ENCODE measurements at places on chromosomes 16 and 17.
A peak's percentile ranks its signal among the peaks of the same experiment; 100 is the strongest.

GRCh38 chr17:27550291-27550930 lies 80.6 kb upstream of the LGALS9 start:
- no peak for DNase-seq

- DNase-seq, result no peak
Observed at GRCh38 chr17:79981090-79981489, 54.6 kb downstream of the TBC1D16 start.

DNA sequence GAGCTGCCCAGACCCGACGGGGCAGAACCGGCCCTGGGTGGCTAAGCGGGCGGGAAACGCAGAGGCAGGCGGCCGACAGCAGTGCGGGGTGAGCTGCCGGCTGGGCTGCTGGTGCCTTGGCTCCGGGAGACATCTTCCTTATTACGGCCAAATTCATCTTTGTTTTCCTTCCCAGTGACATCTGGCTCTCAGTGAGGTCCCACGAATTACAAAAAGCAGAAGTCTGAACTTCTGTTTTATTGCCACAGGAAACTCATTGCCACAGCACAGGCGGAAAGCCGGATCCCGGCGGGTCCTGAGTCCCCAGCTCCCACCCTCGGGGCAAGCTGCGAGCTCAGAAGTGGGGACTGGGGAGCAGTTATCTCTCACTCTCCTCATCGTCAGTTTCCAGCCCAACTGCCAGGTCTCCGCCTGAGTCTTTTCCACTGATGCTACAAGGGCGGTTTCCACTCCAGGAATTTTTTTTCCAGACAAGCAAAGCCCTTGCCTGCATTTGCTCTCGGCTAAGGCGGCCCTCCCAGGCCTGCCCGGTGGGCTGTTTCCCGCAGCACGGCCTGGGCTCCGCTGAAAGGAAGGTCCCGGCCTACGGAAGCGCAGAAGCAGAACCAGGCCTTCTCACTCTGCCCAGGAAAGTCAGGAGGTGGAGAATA lies 40.3 kb downstream of the CBFA2T3 start:
- DNase-seq, result peak; percentile 40

- no peak for DNase-seq
Observed at GRCh38 chr16:24507959-24508480, 31.3 kb upstream of the RBBP6 start.

- DNase-seq, result no peak
Observed at GRCh38 chr16:3461151-3461550, 17.7 kb downstream of the NAA60 start.

- no peak for DNase-seq
Observed at GRCh38 chr16:11159282-11159681, 96.7 kb downstream of the SOCS1 start.

DNA sequence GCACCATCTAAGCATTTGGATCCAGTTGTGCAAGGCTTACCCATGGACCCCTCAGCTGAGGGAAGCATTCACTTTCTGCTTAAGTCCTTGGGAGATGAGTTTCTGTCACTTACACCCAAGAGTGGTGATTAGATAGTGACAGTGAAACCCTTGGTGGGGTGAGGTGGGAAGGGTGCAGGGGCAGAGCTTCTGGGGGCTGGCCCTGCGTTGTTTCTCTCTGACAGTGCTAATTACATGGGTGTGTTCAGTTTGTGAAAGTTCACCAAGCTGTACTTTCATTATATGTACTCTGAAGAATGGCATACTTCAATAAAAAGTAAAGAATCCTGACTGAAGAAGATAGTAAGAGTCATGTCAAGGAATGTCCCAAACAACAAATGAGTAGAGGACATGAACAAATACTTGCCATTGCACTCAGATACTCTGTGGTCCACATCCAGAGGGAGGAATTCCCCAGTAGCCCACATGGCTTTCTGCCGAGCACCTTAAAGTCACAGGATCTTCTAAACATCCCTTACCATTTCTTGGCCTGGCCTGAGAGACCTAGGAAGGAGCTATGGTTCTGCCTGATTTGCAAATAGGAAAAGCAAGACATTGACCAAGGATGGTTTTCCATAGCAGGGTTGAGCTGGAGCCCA lies 8.4 kb downstream of the CHST6 start:
- DNase-seq, result no peak

- no peak for DNase-seq
Observed at GRCh38 chr17:10029129-10029528, 124.1 kb upstream of the RCVRN start.

- DNase-seq, result peak; percentile 43
Observed at GRCh38 chr17:76968707-76969597, 100.7 kb downstream of the MGAT5B start.

DNA sequence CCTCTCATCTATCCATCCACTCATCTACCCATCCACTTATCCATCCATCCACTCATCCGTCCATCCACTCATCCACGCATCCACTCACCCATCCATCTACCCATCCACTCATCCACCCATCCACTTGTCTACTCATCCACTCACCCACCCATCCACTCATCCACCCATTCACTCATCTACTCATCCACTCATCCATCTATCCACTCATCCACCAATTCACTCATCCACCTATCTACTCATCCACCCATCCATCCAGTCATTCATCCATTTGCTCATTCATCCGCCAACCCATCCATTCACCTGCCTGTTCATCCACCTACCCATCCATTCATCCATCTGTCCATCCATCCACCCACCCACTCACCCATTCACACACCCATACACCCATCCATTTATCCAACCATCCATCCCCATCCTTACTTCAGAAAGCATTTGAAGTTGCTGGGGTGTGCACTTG lies 329.6 kb downstream of the SEC14L1 start:
- DNase-seq, result no peak

GRCh38 chr17:75785016-75785890 lies 647 bp downstream of the UNK start:
- DNase-seq, result peak; percentile 80

DNA sequence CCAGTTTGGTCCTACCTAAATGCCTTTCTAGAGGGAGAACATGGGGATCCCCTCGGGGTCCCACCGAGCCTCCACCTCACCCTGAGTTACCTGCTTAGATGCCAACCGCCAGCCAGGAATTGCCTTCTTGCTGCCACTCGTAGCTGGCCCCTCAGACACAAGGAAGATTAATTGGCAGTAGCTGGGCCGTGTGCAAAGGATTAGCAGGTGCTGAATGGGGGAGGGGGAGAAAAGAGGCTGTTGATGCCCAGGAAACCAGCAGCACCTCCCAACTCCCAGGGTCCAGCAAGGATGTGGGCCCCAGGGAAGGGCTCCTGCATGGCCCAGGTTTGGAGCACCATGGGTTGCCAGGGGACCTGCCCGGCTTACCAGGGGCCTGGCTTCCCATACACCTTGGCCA lies at the start of gene CNGB1:
CNGB1 (minus strand) TSS at position 159 of the 400 bp plus-strand sequence. CDS start 3,842 bp downstream, outside the sequence.
- DNase-seq, result no peak

- DNase-seq, result no peak
Observed at GRCh38 chr16:72704746-72705372, 343.1 kb downstream of the ZFHX3 start.

- no peak for DNase-seq
Observed at GRCh38 chr16:11097094-11097786, 152.9 kb downstream of the CLEC16A start.

DNA sequence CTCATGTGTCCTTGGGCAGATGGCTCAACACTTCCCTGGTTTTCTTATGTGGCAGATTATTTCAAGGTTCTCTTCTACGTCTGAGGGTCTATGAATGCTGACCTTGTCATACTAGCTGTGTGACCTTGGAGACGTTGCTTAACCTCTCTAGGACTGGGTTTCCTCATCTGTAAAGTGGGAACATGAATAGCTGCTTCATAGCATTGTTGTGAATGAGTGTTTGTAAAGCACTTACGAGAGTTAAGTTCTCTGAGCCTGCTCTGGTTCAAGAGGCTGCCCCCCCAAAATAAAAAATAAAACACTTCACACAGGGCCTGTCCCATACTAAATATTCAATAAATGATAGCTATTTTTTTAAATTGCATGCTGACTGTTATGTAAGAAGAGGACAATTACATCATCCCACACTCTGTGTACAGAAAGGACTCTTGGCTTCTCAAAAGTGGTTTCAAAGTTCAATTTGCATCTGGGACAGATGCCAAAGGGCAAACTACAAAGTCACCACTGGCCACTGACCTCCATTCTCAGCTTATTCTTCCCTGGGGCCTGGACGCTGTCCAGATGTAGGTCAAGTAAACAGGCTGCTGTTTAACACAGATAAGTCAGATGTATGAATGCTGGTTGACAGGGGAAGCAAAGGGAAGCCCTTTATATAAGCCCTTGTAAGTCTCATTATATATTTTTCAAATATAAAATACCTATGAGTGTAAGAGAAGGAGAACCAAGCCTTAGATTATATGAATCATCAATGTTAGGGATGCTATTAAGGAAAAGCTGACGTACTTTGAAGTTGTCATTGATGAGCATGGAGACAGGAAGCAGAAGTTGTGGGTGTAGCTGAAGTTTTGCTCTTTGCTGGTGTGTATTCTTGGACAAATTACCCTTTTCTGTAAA lies 15.4 kb upstream of the NDEL1 start:
- DNase-seq, result no peak

- no peak for DNase-seq
Observed at GRCh38 chr17:17462048-17462824, 14.6 kb upstream of the MED9 start.

- no peak for DNase-seq
Observed at GRCh38 chr16:61128545-61129323, 907.5 kb downstream of the CDH8 start.

GRCh38 chr17:145671-146541 lies 8.5 kb downstream of the SCGB1C2 start:
- DNase-seq, result no peak

GRCh38 chr17:77297693-77298666 lies 157.2 kb downstream of the SEC14L1 start:
- no peak for DNase-seq

DNA sequence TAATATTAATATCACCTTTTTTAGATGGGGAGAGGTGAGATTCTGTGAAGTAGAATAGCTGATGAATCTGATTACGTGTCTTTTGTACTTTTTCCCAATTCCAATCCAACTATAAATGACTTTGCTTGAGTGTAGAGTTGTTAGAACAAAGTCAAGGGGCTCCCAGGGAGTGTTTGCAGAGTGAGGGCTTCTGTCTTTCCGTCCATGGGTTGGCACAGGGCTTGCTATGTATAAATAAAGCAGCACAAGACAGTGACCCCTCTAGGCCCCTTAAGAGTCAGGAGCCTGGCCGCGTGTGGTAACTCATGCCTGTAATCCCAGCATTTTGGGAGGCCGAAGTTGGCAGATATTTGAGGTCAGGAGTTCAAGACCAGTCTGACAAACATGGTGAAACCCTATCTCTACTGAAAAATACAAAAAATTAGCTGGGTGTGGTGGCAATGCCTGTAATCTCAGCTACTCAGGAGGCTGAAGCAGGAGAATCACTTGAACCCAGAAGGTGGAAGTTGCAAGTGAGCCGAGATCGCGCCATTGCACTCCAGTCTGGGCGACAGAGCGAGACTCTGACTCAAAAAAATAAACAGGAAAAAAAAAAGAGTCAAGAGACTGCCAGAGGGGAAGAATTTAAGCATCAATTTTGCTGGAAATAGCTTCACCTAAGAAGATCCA lies 127.9 kb upstream of the HS3ST3A1 start:
- DNase-seq, result no peak

DNA sequence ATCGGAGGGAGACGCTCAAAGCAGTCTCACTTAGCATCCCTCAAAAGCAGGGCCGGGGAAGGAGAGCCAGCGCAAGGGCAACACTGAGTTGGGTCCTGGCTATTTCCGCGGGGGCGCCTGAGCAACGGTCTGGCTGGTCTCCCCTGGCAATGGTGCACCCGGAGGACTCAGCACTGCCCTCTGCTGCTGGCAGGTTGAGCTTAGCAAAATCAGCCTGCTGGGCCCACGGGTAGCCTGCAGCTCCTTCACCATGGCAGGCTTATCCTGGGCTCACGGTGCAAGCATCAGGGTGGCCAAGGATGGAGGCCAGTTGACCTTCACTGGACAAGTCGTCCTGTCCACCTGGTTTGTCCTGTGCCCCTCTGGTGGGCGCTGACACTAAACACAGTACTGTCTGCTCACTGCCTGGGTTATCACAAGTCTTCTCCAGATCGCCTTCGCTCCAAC lies 14.4 kb upstream of the ALDH3A1 start:
- no peak for DNase-seq

- no peak for DNase-seq
Observed at GRCh38 chr16:86530251-86531190, 20.2 kb downstream of the FOXF1 start.

DNA sequence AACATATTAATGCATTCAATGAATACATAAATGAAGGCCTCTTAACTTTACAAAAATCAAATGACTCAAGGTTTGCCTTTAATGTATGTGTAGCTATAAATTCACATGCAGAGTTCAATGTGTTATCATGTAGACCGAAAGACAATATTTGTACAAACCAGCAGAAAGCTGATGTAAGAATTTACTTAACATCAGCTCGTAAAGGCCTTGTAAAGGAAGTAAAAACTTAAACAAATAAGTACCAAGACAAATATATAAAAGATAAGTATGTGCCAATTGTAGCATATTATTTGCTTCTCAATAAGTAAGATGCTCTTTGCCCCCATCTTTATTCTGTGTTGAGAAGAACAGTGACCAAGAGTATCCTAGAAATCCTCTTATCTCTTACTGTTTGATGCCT lies 105.7 kb downstream of the SYCE1L start:
- DNase-seq, result no peak

DNA sequence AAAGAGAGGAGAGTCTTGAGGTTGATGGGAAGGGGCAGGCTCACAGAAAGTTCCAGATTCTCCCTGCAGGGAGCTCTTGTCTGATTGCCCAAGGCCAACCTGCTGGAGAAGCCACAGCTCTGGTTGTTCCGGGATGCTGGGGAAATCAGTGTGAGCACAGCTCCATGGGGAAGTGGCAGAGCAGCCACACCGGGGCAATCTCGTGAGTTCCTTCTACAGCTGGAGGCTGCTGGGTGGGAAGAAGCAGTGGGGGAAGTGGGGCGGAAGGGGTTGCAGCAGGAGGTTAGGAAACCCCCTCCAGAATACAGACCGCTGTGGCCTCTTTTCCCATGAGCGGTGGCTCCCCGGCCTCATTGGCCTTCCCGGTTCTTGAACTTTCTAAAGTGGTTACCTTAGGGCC lies 34.0 kb downstream of the KIAA0513 start:
- no peak for DNase-seq

DNA sequence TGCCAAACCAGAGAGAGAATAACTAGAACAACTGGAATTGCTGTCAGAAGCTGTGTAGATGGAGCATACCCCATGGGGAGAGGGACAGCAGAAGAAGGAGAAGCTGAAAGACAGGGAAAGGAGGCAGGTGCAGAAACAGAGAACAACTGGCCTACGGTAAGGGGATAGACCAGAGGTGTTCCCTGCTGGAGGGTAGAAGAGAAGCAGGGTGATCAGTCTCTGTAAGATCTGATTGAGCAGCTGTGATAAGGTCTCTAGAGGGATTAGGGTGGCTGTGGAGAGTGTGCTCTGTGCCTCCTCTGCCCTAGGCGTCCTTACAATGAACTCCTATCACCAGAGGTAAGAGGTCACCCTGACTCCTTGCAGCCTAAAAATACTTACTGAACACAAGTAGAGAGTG lies 30.4 kb upstream of the HS3ST3B1 start:
- no peak for DNase-seq

- DNase-seq, result no peak
Observed at GRCh38 chr16:27670071-27670810, 120.3 kb downstream of the KATNIP start.
